ENCODE measurements at places on chromosomes 12 and 14.

GRCh38 chr12:116620124-116620491 lies 60.9 kb downstream of the MAP1LC3B2 start:
- no peak for DNase-seq

DNA sequence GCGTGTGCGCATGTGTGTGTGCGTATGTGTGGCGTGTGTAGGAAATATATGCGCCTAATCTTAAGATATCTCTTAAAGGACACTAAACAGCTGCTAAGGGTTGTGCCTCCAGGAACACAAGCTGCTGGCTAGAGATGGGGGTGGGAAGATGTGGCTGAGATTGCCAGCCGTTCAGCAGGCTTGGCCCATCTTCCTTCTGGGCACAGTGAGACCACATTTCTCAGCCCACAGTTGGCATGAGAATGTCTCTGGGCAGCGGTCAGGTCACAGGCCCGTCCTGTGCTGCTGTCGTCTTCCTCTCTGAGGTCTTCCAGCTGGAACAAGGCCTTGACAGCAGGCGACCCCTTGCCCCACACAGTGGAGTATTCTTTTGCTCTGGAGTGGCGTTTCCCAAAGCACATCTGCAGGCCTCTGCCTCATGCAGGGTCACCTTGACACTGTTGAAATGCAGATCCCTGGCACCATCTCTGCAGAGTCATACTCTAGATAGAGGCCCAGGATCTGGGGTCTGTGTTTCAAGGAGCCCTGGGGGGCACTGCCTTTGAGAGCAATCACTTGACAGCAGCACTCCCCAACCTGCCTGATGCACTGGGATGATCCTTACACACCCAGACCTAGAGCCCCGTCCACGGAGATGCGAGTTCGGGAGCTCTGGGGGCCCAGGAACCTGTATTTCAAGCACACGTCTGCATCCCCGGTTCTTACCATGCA lies 335.5 kb upstream of the SFSWAP start:
- no peak for DNase-seq

DNA sequence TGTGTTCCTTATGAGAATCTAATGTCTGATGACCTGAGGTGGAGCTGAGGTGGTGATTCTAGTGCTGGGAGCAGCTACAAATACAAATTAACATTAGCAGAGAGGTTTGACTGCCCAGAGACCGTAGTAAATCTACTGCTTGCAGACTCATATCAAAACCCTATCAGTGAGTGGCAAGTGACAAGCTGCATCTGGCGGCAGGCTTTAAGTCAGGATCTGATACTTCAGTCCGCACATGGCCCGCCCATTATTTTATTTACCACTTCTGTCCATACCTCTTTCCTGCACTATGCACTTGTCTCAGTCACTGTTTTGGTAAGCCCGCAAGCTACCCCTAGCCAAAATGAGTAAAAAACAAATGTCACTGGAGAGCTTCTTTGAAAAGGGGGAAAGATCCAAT lies 11.4 kb downstream of the CEP128 start:
- DNase-seq = no peak

- no peak for DNase-seq
Measured at GRCh38 chr14:72844524-72844923, 49.4 kb downstream of the DPF3 start.

DNA sequence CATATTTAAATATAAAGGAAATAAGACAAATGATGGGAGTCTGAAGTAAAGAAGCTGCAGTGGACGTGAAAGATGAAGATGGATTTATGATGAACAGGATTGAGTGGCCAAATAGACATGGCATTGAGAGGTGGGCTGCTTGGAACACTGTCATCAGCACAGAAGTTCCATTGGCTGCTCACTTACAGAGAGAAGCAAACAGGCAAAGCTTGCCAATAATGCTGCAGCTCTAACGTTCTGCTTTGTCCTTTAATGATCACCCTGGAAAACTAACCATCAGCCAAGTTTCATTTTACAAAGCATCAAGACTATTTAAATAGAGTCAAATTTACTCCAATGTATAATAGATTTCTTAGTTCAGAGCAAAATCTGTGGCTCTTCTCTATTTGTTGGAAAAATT lies 721.4 kb downstream of the TMTC2 start:
- DNase-seq = no peak

- no peak for DNase-seq
Measured at GRCh38 chr14:89399594-89400068, 17.4 kb downstream of the FOXN3 start.

DNA sequence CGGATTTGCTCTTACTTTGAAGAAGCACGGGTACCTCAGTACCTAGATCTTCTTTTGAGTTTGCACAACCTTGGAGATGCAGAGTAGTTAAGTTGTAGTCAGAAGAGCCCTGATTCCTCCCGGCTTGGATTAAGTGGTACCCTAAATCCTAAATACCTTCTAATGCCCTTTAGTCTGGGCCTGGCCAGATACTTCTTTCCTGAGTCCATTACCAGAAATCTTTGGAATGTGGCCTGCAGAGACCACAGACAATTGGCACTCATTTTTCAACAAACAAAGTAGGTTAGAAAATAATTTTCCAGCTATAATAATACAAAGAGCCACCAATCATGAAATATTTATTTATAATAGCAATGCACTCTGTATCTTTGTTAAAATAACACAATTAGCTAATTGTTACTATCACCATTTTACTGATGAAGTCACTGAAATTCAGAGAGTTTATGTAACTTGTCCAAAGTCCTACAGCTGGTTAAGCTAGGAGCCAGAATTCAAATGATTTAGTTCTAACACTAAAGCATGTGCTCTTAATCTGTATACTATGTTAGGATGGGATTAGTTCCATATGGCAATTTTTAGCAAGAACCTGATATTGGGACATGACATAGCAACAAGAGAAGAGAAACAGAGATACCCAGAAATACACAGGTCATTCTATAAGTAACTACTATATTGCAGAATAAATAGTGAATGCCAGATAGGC lies 132.1 kb upstream of the PDZRN4 start:
- no peak for DNase-seq

- DNase-seq = no peak
Measured at GRCh38 chr12:78959556-78959955, 95.0 kb downstream of the SYT1 start.

- no peak for DNase-seq
Measured at GRCh38 chr14:61703342-61704129, 8.2 kb downstream of the HIF1A start.

All from activated naive CD8-positive, alpha-beta T cell treated with anti-CD3 and anti-CD28 coated beads, Interleukin-2, amount 50 U/mL, for 16 hours (primary cell).